ENCODE measurements at places on chromosomes 2 and 18.

DNA sequence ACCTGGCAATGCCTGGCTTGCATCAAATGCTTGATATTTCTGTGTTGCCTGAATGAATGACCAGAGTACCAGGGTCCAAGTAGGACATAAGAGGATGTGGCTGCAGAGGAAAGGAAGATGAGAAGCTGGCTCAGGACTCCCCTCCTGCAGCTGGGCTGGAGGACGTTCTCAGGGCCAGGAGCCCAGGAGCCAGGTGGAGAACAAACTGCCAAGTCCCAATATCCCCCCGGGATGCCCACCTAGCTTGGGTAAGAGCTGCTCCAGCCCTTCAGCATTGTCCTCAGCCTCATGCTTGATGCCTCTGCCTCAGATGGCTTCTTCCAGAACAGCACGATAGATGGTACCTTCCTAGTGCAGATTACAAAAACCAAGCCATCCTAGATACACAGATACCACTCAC lies 8.6 kb upstream of the ATP6V1B1 start:
- no peak for DNase-seq

- no peak for DNase-seq
These were observed 27.5 kb downstream of the SOS1 start for GRCh38 chr2:39093218-39093898.

DNA sequence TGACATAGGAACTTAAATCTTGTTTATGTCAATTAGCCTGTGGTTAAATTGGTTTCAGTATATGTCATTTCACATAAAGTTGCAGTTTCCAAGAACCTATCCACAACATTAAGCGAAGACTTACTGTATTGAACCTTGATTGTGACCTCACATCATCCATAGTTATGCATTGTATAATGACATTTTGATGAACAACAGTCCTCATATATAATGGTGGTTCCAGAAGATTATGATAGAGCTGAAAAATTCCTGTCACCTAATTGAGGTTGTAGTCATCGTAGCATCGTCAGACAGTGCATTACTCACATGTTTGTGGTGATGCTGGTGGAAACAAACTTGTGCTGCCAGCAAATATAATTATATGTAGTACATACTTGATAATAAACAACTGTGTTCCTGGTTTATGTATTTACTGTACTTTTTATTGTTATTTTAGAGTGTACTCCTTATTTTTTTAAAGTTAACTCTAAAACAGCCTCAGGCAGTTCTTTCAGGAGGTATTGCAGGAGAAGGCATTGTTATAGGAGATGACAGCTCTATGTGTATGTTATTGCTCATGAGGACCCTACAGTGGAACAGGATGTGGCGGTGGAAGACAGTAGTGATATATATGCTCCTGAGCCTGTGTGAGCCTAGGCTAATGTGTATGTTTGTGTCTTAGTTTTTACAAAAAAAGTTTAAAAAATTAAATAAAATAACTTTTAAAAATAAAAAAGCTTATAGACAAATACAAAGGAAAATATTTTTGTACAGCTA lies 56.6 kb downstream of the UBE2E3 start:
- DNase-seq = no peak

DNA sequence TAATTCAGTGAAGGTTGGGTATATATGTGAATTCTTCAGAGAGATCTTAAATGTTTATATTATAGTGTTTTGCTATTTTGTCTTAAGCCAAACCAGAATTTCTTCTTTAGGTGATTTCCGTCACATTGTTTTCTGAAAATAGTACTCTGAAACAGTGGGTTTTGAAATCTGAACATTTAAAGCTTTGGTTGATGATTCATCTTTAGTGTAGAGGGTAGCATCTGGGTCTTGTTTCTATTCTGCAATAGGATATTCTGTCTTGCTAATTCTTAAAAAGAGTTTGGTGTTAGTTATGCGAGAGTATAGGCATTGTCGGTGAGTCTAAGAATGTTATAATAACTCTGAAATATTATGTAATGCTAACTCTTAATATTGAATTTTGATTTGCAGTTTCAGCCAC lies 69.6 kb upstream of the FAM237A start:
- no peak for DNase-seq

GRCh38 chr2:54290356-54291025 lies 34.5 kb upstream of the TSPYL6 start:
- DNase-seq = no peak

DNA sequence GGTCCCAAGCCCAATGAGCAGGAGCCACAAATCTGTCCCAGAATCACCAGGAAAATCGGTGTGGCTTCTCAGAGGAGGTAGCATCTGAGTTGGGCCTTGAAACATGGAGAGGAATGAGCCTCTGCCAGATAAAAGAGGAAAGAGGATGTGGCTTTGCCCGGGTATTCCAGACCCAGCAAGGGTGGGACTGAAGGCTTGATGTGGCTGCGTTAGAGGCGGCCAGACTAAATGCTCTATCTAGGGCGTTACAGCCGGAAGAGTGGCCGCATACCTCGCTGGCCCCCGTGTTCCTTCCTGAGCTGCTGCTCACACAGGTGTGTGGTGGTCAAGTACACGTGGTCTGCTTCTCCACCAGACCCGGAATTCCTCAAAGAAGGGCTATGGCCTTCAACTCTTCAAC lies 33.9 kb upstream of the POMC start:
- no peak for DNase-seq

Data from stimulated activated CD4-positive, alpha-beta T cell treated with anti-CD3 and anti-CD28 coated beads, Interleukin-2, amount 100 ng/mL, for 4 hours (primary cell).